ENCODE measurements at places on chromosomes 1 and 21. TPM values are rescaled to one million over a fixed set of nuclear protein-coding genes. Genes with fewer than 3 reads are reported as not detected.

The NTMT2 gene
- total RNA-seq = not detected

The GSTM5 gene
- total RNA-seq = 2.6 TPM

The DIO1 gene
- 0.17 TPM for total RNA-seq

GRCh38 chr21:41216486-41216885 lies 48.5 kb downstream of the BACE2 start:
- no peak for DNase-seq

The HRNR gene
- total RNA-seq = not detected

DNA sequence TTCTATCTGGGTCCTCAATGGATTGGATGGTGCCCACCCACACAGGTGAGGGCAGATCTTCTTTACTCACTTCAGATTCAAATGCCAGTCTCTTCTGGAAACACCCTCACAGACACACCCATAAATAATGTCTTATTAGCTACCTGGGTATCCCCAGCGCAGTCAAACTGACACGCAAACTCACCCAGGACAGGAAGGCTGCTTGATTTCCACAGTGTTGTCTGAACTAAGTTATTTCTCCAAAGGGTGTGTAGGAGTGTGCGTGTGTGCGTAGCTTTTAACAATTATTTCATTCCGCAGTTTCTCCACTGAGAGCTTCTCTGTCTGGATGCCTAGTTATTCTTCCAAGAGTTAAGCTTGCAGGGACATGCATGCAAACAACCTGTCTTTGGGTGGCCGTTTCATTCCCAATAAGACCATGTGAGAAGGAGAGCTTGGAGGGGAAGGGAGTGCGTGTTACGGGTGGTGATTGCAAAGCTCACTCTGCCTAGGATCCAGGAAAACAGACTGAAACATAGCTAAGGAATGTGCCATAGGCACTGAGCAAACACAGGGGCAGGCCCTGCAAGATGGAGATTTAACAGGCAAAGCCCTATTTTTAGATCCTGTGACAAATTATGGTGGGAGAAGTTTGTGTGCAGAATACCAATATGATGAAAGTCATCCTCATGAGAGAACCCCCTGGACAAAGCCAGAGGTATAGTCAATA lies 269.7 kb downstream of the DYRK1A start:
- DNase-seq = no peak

DNA sequence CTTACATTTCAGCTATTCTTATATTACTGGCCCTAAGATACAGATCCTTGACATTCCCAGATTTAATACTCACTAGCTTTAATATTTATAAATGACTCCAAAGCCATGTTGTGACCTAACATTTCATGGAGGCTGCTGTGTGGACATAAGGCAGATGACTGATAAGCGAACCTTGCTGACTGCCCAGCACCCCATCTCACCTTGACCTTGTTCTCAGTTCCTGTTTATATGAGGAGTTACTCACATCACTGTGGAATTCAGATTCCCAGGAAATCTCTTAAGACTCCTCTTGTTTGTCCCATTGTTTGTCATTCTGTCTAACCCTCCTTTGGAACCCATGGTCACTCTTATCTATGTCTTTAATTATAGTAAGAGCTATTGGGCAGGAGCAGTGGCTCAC lies 21.9 kb downstream of the RAB3B start:
- no peak for DNase-seq

GRCh38 chr1:112528076-112528475 lies 19.3 kb downstream of the WNT2B start:
- DNase-seq = no peak

Data from spleen (tissue), 13 donors.